ENCODE measurements at places on chromosomes 5 and 9.

DNA sequence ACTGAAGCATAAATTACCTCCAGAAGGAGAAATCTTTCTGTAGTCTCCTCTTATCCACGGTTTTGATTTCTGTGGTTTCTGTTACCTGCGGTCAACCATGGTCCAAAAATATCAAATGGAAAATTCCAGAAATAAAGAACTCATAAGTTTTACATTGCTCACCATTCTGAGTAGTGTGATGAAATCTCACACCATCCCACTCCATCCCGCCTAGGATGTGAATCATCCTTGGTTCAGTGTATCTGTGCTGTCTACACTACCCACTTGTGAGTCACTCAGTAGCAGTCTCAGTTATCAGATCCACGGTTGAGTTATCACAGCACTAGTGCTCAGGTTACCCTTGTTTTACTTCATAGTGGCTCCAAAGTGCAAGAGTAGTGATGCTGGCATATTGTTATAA lies 371.2 kb downstream of the NFIB start:
- DNase-seq = no peak

DNA sequence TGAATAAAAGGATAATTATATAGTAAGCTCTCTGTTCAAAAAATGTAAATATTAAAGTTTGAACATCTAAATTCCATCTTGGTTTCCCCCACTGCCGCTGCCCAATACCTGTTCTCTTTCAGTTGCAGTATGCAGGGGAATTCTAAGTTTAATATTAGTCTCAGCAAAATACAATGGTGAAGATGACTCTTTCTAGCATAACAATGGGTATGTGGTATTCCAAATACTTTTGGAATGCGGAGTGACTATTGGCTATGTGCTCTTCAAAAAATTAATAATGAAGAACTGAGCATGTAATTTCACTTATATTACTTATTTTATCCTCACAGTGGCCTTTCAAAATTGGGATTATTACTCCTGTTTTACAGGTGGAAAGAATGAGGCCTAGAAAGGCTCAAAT lies 3.4 kb downstream of the CDKN2B-AS1 start:
- DNase-seq = no peak

GRCh38 chr5:34030048-34030447 lies 13.0 kb downstream of the C1QTNF3 start:
- no peak for DNase-seq

GRCh38 chr9:107805201-107805600 lies 315.6 kb upstream of the KLF4 start:
- no peak for DNase-seq

- no peak for DNase-seq
Observed at GRCh38 chr9:37369671-37370070, 52.8 kb upstream of the GRHPR start.

DNA sequence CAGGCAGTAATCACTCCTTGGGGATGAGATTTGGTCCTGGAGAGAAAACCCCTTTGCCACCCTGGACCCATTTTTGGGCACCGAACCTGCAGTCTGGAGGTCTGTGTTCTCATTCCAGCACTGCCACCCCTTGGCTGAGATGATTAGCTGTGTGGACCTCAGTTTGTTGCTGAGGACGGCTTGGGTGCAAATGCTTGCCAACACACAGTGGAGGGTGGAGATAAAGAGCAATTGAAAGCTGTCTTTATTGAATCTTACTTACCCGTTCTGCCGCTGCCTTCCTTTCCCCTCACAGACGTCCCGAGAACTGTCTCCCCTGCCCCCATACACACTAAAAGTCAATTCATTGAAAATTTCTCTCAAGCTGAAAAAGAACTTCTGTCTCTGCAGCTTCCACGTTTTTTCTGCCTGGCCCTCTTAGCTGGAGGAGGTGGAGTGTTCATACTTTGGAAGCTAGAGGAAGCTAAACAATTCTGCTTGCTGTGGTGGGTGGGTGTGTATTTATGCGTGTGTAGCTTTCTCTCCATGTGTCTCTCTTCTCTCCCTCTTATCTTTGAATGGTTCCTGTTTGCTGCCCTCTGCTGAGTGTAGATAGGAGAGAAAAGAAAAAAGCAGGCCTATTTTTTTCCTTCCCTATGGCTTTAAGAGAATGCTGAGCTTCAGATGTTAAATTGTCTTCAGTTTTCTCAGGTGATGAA lies 6.6 kb downstream of the GALNT10 start:
- DNase-seq = no peak

DNA sequence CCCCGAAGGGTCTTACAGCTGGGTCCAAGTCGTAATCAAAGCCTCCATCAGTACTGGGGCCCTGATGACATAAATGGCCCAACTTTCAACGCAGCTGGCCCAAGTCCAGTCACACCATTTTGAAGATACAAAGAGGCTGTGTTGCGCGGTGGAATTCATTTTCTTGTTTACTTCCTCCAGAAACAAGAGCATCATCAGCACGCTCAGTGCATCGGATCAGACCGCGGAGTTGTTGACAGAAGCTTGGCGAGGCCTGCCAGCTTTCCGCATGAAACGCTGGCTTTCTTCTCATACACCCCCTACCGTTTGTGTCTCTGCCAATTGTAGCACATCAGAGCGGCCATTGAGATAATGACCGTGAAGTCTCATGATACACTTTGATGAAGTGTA lies 101.7 kb upstream of the SPATA31D4 start:
- DNase-seq = no peak

GRCh38 chr5:140312791-140313189 lies 9.9 kb upstream of the PFDN1 start:
- DNase-seq = no peak

GRCh38 chr5:159550951-159551350 lies 220.7 kb upstream of the IL12B start:
- no peak for DNase-seq

DNA sequence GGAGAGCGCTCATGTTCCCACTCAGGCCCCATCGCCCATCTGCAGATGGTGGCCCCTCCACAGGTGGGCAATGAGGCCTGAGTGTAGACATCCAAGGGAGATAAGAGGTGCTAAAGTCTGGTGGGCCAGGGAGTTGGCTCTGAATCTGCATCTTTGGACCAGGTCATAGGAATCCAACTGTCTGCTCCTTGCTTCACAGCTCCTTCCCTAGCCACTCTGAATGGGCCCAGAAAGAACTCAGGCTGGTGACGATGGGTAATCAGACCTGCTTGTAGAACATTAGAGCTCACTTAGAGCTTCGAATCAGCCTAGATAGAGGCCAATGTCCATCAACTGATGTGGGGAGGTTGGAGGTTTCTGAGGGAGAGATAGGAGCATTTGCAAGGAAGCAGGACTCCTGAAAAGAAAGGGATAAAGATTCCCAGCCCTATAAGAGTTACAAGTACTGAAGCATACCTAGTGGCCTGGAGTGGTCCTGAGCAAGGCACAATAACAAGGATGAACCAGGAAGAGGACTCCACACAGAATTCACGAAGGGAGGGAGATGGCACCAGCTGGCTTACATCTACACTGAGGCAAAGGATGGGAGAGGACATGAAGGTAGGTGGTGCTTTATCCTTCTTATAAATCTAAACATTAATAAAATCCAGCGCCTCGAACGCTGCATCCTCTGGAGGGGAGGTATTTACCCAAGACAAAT lies 132.8 kb upstream of the ALDH1B1 start:
- no peak for DNase-seq

DNA sequence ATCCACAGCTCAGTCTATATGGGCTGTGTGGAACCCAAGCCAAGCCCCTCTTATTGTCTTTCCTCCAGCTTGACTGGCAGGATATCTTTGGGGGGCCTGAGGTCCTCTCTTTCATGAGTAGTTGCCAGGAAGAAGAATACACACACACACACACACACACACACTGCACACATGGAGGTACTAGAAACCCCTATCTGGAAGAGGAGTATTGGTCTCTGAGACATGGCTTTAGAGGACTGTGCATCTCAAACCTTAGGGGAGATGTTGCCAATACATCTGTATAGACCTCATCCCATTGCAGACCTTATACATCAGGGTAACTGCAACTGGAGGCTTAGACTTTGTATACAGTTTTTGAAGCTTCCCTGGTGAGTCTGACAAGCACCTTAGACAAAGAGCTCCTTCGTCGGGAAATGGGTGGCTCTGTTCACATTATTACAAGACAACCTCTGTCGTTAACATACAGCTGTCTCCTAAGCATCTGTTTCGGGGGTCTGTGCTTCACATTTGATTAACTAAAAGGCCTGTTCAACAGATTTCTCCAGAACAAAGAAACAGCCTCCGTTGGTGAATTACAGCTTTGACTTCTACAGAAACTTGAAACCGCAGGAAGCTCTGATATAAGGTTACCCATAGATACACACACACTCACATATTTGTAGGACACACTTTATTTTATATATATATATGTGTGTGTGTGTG lies 5.5 kb upstream of the ENTREP1 start:
- no peak for DNase-seq
